ENCODE measurements at places on chromosomes 4 and X.

DNA sequence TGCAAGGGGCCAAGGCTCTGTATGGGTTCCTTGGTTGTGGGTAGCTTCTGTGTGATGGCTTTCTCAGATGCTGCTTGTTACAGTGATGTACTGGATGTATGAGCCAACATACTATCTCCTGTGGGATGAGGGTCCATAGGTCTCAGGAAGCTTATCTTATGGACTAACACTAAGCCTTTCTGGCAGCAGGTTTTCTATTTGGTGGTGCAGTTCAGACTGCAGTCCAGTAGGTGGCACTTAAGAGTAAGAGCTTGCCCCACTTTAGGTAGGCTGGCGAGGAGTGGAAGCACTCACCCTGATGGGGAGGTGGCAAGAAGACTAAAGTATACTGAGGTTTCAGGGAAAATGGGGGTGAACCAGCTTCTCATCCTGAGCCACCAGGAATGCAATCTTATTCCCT is 306.7 kb upstream of the MAOA start:
- DNase-seq: peak; percentile 33

GRCh38 chr4:86757468-86757867 is 91.7 kb downstream of the SLC10A6 start:
- DNase-seq: no peak

DNA sequence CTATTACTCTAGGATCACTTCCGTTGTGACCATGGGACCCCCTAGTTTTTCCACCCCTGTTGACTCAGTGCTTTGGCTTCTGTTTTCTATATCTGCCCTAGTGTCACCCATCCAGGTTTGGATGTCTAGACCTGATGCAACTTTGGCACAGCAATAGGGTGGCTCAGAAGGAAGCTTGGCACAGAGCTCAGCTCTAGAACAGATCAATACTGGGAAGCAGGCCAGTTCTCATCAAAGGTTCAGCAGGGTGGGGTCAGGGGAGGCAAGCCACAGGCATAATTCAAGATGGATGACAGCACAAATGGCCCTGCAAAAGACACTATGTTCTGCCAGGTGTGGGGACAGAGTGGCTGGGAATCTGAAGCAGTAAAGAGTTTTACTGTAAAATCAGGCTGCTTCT is 74.2 kb upstream of the EGFL6 start:
- no peak for DNase-seq

DNA sequence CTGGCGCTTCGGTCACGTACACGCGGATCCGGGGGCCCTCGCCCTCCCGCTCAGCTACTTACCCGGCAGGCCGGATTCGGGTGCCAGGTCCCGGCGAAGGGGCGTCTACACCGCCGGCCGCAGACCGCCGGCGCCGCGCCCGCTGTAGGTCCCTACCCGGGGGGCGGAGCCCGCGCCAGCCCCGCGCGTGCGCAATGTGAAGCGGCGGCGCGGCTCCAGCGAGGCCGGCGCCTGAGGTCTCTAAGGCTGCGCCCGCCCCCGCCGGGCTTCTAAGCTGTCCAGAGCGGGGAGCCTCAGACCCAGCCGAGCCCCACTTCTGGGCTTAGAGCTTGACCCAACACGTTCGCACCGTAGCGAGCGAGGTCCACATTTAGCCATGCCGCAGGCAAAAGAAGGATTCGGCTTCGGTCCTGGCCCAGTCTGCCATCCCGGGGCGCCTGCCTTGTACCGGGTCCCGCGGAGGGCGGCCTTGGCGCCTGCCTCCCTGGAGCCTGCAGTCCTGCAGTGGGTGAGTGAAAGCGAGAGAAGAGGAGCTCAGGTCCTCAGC is at the start of gene ZNF518B:
TSS of gene ZNF518B (minus strand) at position 172 of the 547 bp plus-strand sequence. CDS start 11,098 bp downstream, outside the sequence.
- peak; percentile 80 for DNase-seq
